ENCODE measurements at places on chromosomes 16 and 17. TPM values are rescaled to one million over a fixed set of nuclear protein-coding genes. Genes with fewer than 3 reads are reported as not detected.

Gene MEFV
- total RNA-seq = 0.31 TPM

Gene RPH3AL
- total RNA-seq = 5.6 TPM

Gene CBFB
- total RNA-seq = 42.3 TPM

Gene ZNF423
- total RNA-seq = 12.5 TPM

Gene C17orf50
- not detected for total RNA-seq

Gene TMEM100
- 1.9 TPM for total RNA-seq

Gene TBC1D3I
- total RNA-seq = not detected

Gene KRT24
- not detected for total RNA-seq

Gene VAC14
- 32.2 TPM for total RNA-seq

Gene SLC16A5
- 1.3 TPM for total RNA-seq

Gene TRIM16
- 44.1 TPM for total RNA-seq

Gene SLFN13
- total RNA-seq = 0.94 TPM

Gene SLC16A6
- total RNA-seq = 0.94 TPM

Gene MPO
- total RNA-seq = 0.94 TPM

Gene IRX6
- not detected for total RNA-seq

Gene ATP1B2
- 16.6 TPM for total RNA-seq

Gene APRT
- total RNA-seq = 13.1 TPM

Gene IRF8
- total RNA-seq = 3.1 TPM

Gene GAS2L2
- total RNA-seq = 0.31 TPM

Gene CLDN7
- total RNA-seq = not detected

Gene HSF5
- total RNA-seq = 0.31 TPM
